ENCODE measurements at places on chromosomes 13 and 19. TPM values are rescaled to one million over a fixed set of nuclear protein-coding genes. Genes with fewer than 3 reads are reported as not detected.

The GPR4 gene
- total RNA-seq, result 10.5 TPM

The CGB3 gene
- total RNA-seq, result not detected

The HAUS8 gene
- 9.1 TPM for total RNA-seq

GRCh38 chr13:93036380-93036779 is 190.2 kb upstream of the GPC6 start:
- H3K27me3 ChIP-seq, result no peaks in the 10 kb centered on the region
- H3K4me3 ChIP-seq, result no peak overlapping the region
- H3K4me1 ChIP-seq, result no peaks in the 10 kb centered on the region
- no peaks in the 10 kb centered on the region for H3K36me3 ChIP-seq
- DNase-seq, result no peak

GRCh38 chr19:39200803-39201115 is 3.3 kb downstream of the SYCN start:
- H3K27ac ChIP-seq, result no peak overlapping the region
- H3K27me3 ChIP-seq, result peaks cover 71% of the 10 kb centered on the region
- no peak overlapping the region for H3K4me3 ChIP-seq
- H3K4me1 ChIP-seq, result peaks cover 11% of the 10 kb centered on the region
- no peaks in the 10 kb centered on the region for H3K36me3 ChIP-seq
- DNase-seq, result no peak

DNA sequence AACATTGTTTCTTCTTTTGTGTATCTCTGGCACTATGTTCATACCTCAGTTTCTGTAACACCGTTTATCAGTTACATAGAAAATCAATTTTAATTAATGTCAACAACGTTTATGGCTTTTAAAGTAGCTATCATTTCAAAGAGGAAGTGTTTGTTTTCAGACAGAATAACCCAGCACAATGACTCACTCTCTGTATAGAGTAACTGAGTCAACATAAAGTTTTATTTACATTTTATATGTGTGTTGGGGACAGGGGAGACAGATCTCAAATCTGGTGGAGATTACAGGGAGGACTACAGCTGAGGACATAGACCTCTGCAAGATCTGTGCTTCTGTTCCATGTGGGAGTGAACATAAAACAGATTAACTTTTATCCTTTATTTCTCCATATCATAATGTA is 2590.1 kb downstream of the PCDH9 start:
- DNase-seq, result no peak
- no peaks in the 10 kb centered on the region for H3K36me3 ChIP-seq
- H3K4me1 ChIP-seq, result no peaks in the 10 kb centered on the region

- no peaks in the 10 kb centered on the region for H3K36me3 ChIP-seq
- no peak for DNase-seq
- H3K27ac ChIP-seq, result no peak overlapping the region
- no peaks in the 10 kb centered on the region for H3K4me1 ChIP-seq
Measured at GRCh38 chr19:31543456-31543855, 194.2 kb upstream of the TSHZ3 start.
